MM.1S (cell line): ENCODE measurements at places on chromosomes 6 and 20.

DNA sequence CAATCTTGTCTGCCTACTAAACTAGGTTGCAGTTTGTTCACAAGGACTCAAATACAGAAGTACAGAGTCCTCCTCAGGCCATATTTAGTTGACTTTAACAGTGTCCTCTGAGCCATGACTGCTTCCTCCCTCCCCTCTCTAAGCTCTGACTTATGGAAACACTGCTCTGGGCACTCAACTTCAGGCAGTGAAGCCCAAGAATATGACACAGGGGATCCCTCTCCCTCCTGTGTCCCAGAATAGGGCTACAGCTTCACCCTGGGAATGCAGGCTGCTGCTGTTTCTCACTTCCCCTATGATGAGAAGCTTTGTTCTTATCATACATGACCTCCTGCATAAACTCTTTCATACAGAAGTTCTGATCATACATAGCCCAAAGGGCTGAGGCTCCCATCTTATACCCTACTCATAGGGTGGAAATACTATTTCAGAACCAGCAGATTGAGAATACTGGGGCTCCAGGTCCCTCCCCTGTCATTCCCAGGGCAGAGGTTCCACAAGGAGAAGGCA, 97.3 kb upstream of the UST start:
- H3K36me3 ChIP-seq, result no peaks in the 10 kb centered on the region
- H3K4me3 ChIP-seq, result no peak overlapping the region

- no peak overlapping the region for H3K4me3 ChIP-seq
- no peak overlapping the region for H3K27ac ChIP-seq
- H3K4me1 ChIP-seq, result no peaks in the 10 kb centered on the region
- no peaks in the 10 kb centered on the region for H3K27me3 ChIP-seq
Measured at GRCh38 chr6:72944660-72945059, 280.6 kb downstream of the KHDC1L start.

DNA sequence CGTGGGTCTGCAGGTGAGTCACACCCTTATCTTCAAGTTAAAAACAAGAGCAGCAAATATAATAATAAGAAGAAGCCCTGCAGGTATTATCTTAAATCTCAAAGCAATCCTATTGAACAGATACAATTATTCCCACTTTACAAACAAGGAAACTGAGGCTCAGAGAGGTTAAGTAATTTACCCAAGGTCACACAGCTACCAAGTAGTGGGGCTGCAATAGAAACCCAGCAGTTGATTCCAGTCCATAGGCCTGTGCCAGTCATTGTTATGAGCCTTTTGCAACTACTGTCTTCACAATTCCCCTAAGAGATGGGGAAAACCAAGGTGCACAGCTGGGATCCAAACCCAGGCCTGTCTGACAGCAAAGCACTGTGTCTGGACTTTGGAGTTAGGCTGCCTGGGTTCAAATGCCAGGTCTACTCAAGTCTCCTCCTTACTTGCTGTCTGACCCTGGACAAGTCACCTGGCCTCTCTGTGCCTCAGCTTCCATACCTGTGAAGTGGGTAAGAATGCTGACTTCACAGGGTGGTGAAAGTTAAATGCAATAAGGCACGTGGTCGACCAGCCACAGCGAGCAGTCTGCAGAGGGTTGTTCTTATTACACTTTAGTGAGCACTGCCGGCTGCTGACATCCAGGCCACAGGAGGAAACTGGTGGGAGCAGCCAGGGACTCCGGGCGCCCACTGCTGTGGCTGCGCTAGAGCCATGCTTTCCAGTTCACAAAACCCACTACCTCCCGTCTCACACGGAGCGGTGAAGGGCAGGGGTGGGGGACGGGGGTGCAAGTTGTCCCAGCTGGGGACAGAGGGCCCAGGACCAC, 6.1 kb downstream of the MYL9 start:
- DNase-seq, result no peak
- no peaks in the 10 kb centered on the region for H3K4me1 ChIP-seq
- no peaks in the 10 kb centered on the region for H3K36me3 ChIP-seq
- no peaks in the 10 kb centered on the region for H3K27me3 ChIP-seq

DNA sequence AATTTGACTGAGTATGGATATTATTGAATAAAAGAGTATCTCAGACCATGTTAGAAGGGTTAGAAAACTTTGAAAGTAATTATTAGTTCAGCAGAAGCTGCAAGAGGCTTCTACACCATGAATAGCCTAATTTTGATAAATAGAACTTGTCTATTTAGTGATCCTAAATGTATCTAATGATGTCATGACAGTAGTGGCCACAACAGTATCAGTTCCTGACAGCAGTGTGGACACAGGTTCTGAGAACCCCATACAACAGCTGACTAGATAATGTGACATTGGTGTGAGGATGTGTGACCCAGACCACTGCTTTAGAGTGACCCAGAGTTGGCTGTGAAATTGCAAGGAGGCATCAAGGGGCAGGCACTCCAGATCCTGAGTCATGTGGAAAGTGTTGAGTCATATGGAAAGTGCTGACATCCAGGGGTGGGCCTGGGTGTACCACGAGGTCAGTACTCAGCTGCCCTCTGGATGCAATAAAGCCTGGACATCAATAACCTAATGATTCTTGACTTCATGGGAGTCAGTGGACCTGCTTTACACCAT, 754.7 kb downstream of the DHX35 start:
- H3K4me1 ChIP-seq, result no peaks in the 10 kb centered on the region
- H3K27ac ChIP-seq, result no peak overlapping the region
- no peak for DNase-seq
- H3K27me3 ChIP-seq, result no peaks in the 10 kb centered on the region
- H3K4me3 ChIP-seq, result no peak overlapping the region
- H3K36me3 ChIP-seq, result no peaks in the 10 kb centered on the region

- peak; percentile 84 for DNase-seq
- no peaks in the 10 kb centered on the region for H3K4me1 ChIP-seq
- H3K4me3 ChIP-seq, result peak overlapping the region; percentile 88
- H3K27me3 ChIP-seq, result no peaks in the 10 kb centered on the region
- H3K27ac ChIP-seq, result peak overlapping the region; percentile 33; the same call in 1 of the 2 replicates
Measured at GRCh38 chr6:132798869-132799538, 567 bp upstream of the SLC18B1 start.

DNA sequence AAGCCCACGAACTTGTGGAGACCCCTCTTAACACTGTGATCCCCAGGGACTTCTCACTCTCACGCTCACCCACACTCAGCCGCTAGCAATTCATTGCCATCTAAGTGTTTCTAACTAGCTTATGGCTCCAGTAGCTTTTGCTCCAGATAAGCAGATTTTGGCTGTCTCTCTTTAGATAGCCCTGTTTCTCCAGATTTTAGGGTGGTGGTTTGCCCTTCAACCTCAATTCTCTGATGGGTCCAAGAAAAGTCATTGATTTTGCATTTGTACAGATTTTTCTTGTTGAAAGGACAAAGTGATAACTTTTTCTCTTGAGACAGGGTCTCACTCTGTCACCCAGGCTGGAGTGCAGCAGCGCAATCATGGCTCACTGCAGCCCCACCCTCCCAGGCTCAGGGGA, 41.2 kb downstream of the NR2E1 start:
- no peaks in the 10 kb centered on the region for H3K4me1 ChIP-seq
- no peaks in the 10 kb centered on the region for H3K36me3 ChIP-seq
- no peak for DNase-seq
- no peaks in the 10 kb centered on the region for H3K27me3 ChIP-seq

GRCh38 chr6:163200289-163200688, 214.2 kb upstream of the QKI start:
- no peaks in the 10 kb centered on the region for H3K4me1 ChIP-seq
- H3K27me3 ChIP-seq, result no peaks in the 10 kb centered on the region
- H3K27ac ChIP-seq, result no peak overlapping the region
- H3K4me3 ChIP-seq, result no peak overlapping the region

DNA sequence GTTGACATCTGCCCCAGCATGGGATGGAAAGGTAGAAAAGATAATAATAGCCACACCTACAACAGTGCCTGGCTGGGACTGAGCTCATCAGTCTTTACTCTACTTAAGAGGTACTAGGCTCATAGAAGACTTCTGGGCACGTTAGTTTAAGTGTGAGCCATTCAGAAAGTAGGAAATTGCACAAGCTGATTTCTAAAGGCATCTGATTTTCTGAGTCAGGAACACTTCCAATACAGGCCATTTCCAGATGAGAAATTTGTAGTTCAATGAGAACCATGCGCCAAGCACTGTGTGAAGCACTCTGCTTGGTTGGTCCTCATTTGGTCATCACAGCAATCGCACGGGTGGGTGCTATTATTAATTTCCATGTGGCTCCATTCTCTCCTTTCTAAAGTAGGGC, 42.3 kb downstream of the MOCS1 start:
- no peaks in the 10 kb centered on the region for H3K36me3 ChIP-seq
- no peak overlapping the region for H3K4me3 ChIP-seq
- no peak overlapping the region for H3K27ac ChIP-seq
- no peaks in the 10 kb centered on the region for H3K4me1 ChIP-seq

- H3K27me3 ChIP-seq, result no peaks in the 10 kb centered on the region
- H3K4me1 ChIP-seq, result no peaks in the 10 kb centered on the region
- H3K36me3 ChIP-seq, result no peaks in the 10 kb centered on the region
Measured at GRCh38 chr20:20488388-20488787, 120.5 kb downstream of the INSM1 start.

DNA sequence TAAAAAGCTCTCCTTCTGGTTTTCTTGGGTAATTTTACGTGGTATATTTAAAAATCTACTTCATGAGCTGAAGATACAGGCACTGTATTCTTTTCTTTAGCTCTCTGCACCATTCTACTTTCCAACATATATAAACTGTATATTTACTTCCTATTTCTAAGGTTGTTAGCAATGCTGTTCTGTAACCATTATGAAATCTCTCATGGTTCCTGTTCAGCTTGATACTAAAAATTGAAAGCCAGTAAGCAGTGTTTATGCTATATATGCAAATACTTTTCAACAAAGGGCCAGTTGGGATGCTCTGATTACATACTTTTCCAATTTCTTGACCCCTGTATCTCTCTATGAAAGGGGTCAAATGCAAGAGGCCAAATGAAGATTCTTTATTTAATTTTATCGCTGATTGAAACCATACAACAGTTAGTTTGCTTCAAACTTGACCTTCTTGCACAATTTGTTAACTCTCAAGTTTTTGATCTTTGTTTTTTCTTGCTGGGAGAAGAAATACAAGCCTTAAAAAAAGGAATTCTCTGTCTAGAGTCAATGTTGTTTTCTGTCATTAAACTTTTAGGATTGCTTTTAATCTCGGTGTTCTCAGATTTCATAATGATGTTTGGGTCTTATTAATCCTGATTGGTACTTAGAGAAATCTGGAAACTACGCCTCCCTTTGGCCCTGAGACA, 223.2 kb downstream of the PRL start:
- no peak for DNase-seq
- no peak overlapping the region for H3K27ac ChIP-seq
- H3K27me3 ChIP-seq, result no peaks in the 10 kb centered on the region
- H3K36me3 ChIP-seq, result no peaks in the 10 kb centered on the region
- no peak overlapping the region for H3K4me3 ChIP-seq

DNA sequence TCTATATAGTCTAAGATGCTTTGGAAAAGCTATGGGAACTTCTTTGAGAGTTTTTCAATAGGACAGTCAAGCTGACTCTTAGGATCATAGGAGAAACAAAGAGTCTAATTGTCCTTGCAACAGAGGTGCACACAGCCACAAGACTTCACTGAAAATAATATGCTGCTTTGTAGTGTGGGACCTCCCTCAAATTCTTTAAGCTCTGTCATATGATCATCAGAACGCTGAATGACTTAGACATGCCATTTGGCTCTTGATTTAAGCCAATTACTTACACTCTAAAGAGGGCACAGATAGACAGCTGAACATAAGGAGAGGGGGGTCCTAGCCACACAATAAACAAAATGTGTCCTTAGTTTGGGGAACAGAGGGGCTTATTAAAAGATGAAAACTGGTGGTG, 818.7 kb upstream of the GJE1 start:
- H3K4me3 ChIP-seq, result no peak overlapping the region
- H3K36me3 ChIP-seq, result no peaks in the 10 kb centered on the region
- H3K27me3 ChIP-seq, result no peaks in the 10 kb centered on the region
- no peak for DNase-seq
- H3K4me1 ChIP-seq, result no peaks in the 10 kb centered on the region

DNA sequence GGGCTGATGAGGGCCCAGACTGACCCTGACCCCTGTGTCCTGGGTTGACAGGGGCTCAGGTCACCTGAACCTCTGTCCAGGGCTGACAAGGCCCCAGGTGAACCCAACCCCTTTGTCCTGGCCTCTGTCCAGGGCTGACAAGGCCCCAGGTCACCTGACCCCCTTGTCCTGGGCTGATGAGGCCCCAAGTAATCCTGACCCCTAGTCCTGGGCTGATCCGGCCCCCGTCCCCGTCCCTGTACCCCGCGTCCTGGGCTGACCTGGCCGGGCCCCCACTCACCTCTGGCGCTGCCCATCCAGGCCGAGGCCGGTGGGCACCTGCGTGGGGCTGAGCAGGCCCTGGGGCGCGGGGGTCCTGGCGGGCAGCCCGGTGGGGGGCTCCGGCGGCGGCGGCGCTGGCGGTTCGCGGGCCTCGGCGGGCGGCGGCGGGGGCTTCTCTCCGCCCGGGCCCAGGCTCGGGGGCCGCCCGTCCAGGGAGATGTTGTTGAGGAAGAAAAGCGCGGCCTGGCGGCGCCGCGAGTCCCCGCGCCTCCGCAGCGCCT, 379 bp downstream of the CABLES2 start:
- no peaks in the 10 kb centered on the region for H3K36me3 ChIP-seq
- peaks cover 14% of the 10 kb centered on the region for H3K4me1 ChIP-seq
- peak overlapping the region; percentile 92 for H3K4me3 ChIP-seq
- peaks cover 11% of the 10 kb centered on the region for H3K27me3 ChIP-seq
- DNase-seq, result no peak

DNA sequence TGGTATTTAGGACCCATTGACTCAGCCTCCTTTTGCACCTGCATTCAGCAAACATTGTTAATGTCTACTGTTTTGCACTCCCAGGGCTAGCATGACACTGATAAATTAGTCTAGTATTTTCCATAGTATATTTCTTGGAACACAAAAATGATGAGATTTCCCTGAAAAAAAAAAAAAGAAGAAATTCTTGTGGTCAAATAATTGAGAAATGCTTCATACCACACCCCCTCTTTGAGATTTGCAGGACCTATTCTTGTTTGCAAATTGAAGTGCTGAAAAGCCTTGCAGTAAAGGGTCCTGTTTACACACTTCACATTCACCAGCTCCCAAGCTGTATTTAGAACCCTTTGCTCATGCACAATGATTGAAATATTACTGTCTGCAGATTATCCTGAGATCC, 36.3 kb upstream of the CLIC5 start:
- H3K27me3 ChIP-seq, result no peaks in the 10 kb centered on the region
- no peaks in the 10 kb centered on the region for H3K36me3 ChIP-seq
- DNase-seq, result no peak
- no peak overlapping the region for H3K27ac ChIP-seq
- no peak overlapping the region for H3K4me3 ChIP-seq
- no peaks in the 10 kb centered on the region for H3K4me1 ChIP-seq

DNA sequence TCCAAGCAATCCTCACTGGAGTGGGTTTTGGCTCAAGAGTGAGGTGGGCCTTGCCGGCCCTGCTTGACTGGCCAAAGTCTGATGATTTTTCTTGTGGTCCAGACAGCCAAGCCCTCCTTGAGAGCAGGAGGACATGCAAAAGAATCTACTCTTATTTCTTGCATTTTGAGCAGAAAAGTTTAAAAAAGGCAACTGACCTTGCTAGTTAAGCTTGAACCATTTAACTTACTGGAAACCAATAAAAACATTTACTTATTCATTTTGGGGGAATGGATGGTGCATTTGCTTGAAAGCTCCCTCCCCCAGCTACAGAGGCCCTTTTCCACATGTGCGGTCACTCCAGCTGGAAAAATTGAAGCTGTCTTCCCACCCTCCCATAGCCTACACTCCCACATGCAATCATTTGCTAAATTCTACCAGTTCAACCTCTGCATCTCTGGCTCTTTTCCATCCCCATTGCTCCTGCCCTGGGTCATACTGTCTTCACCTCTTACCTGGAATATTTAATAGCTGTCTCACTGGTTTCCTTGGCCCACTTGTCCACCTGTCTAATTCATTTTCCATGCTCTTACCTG, 527.9 kb downstream of the DHX35 start:
- H3K4me3 ChIP-seq, result no peak overlapping the region
- H3K27ac ChIP-seq, result no peak overlapping the region
- H3K4me1 ChIP-seq, result no peaks in the 10 kb centered on the region
- DNase-seq, result no peak
- H3K27me3 ChIP-seq, result no peaks in the 10 kb centered on the region
- no peaks in the 10 kb centered on the region for H3K36me3 ChIP-seq
